Skin of body (tissue), 3 donors: ENCODE measurements at places on chromosomes 1 and 21.

- DNase-seq, result no peak
Observed at GRCh38 chr21:46597896-46598343, 7.0 kb downstream of the S100B start.

DNA sequence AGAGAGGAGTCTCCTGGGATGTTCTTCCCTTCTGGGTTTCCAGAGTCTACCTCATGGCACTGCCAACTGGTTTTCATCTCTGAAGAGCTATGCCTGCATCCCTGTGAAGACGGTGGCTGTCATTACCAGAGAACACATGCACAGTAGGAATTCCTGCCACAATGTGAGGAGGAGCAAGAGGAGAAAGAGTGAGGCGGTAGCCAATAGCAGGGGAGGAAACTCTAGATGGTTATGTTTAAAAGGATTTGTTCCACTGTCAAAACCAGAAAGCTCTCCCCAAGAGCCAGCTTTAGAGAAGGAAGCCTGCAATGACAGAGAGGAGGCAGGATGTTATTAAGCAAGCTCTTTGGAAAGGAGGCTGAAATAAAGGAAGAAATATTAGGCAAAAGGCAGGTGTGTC, 12.3 kb downstream of the LMX1A start:
- no peak for DNase-seq

DNA sequence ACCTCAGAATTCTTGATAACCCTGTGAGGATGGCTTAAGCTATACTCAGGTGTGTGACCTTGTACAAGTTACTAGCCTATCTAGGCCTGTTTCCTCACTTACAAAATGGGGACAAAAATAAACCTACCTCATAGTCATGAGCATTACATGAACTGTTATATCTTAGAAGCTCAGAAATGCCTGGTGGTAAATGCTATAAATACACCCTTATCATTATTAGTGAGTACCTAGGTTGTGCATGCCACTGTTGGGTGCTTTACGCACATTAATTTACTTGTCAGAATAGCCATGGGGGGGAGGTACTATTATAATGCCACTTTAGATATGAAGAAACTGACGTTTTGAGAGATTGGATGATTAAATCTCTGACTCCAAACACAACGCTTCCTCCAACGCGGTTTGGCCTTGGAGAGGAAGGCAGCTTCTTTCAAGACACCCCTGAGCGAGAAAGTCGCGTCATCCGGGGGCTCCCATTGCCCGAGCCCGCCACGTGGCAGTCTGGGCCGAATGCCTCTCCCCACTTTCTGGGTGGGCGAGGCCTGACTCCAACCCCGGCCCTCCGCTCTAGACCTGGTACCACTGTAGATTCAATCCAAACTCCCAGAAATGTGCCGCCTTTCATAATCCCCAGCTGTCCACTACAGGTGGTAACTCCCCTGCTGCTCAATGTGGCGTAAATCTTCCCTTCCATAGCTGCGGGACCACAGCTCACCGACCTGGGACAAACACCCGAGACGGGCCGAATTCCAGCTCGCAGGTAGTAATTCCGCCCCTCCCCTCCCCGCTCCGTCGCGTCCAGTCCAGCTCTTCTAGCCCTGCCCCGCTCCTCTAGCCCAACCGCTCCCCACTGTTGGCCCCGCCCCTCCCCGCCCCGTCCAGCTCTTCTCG, 771 bp upstream of the RAD54L start:
- DNase-seq, result peak; percentile 46

GRCh38 chr1:182135946-182136345, 74.4 kb upstream of the ZNF648 start:
- DNase-seq, result no peak

DNA sequence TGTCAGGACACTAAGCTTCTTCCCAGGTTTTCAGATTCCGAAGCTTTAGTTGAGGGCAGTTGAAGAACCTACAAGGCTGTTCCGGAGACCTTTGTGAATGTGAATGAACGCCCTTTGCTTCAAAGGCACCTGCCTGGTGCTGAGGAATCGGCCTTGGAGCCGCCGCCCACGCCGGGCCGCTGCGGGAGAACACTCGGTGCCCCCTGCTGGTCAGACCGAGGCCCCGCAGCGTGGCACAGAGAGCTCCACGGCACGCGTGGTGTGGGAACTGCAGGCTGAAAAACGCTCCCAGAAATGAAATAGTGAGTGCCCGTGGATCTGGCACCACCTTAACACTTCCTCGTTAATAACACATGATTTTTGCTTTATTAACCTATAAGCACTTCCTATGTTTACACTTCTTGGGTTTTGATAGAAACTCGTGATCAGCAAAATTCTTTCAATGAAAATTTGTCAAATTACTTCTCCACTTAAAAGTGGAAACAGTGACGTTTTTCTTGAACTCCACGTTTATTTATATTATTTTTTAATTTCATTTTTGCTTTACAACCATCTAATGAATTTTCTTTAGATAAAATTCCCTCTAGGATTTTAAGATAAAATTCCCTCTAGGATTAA, 460.6 kb downstream of the DSCAM start:
- DNase-seq, result no peak

DNA sequence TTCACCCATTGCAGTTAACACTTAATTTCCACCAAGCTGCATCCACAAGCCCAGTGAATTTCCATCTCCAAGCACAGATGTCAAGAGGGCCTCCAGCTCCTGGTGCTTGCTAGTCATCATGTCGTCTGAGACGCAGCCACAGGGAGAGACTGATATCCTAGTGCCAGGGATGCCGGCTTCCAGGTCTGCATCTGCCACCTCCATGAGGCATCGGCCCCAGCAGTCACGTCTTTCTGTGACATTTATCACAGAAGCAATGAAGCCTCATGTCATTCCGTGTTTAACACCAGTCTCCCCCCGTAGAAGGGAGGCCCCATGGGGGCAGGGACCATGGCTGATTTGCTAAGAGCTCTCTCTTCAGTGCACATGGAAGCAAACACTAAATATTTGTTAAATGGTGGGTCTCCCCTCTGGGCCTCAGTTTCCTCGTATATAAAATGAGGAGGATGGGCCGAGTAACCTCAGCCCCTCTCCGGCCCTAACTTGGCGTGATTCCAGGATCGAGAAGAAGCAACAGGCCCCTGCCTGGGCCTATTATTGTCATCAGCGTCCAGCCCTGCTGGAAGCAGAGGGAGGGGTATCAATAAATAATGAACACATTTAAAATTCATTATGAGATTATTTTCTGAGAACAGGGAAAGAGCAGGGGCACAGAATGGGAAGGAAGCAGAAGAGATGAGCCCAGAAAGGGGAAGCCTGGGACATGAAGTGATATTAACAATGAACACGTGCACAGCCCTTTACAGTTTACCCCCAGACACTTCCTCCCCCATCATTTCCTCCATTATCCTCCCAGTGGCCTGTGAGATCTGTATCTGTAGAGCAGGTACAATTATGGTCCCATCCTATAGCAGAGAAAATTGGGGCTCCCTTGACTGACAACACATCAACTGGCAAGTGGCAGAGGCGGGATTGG, 837 bp upstream of the C1QB start:
- DNase-seq, result no peak

GRCh38 chr1:96544831-96545221, 176.8 kb upstream of the PTBP2 start:
- DNase-seq, result no peak

- peak; percentile 49 for DNase-seq
Observed at GRCh38 chr1:225813214-225813964, 3.5 kb downstream of the EPHX1 start.

GRCh38 chr21:22842875-22843274, 1844.7 kb downstream of the NCAM2 start:
- DNase-seq, result no peak

GRCh38 chr1:30635391-30635975, 87.9 kb downstream of the MATN1 start:
- no peak for DNase-seq

DNA sequence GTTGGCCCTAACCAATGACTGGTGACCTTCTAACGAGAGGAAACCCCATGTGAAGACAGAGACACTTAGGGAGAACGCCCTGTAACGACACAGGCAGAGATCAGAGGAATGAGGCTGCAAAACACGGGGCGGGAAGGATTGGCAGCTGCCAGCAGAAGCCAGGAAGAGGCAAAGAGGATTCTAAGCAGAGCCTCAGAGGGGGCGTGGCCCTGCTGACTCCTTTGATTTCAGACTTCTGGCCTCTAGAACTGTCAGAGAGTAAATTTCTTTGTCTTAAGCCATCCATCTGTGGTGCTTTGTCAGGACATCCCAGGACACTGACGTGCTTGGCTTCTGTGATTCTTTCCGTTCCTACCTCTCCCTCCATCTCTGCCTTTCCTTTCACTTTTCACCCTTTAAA, 79.3 kb downstream of the SH3BGR start:
- no peak for DNase-seq

- DNase-seq, result peak; percentile 40
Observed at GRCh38 chr1:178341261-178341956, 155.4 kb downstream of the CLEC20A start.

- DNase-seq, result peak; percentile 91
Observed at GRCh38 chr1:151165281-151165737, 393 bp downstream of the LYSMD1 start.

GRCh38 chr1:232844791-232845190, 39.6 kb downstream of the MAP10 start:
- no peak for DNase-seq
